Chondrocyte (in vitro differentiated cells): ENCODE measurements at places on chromosomes 1 and 21. TPM values are rescaled to one million over a fixed set of nuclear protein-coding genes. Genes with fewer than 3 reads are reported as not detected.

Gene PRMT2
- total RNA-seq, result 122 to 129 TPM (median 128 TPM) in 3 replicates

Gene FNDC10
- 23.3 to 32.6 TPM (median 24.8 TPM) in 3 replicates for total RNA-seq

Gene CENPS
- total RNA-seq, result 11.3 to 18.7 TPM (median 12.9 TPM) in 3 replicates

Gene TCP10L
- total RNA-seq, result 0.31 to 0.70 TPM (median 0.40 TPM) in 3 replicates
